ENCODE measurements at places on chromosomes 16 and 17.

GRCh38 chr17:80422981-80423380, 8.0 kb downstream of the ENDOV start:
- DNase-seq = no peak

- DNase-seq = no peak
These were observed 59.6 kb upstream of the CIBAR2 start for GRCh38 chr16:85171759-85172454.

GRCh38 chr16:83343935-83344366, 463.8 kb upstream of the HSBP1 start:
- DNase-seq = no peak

DNA sequence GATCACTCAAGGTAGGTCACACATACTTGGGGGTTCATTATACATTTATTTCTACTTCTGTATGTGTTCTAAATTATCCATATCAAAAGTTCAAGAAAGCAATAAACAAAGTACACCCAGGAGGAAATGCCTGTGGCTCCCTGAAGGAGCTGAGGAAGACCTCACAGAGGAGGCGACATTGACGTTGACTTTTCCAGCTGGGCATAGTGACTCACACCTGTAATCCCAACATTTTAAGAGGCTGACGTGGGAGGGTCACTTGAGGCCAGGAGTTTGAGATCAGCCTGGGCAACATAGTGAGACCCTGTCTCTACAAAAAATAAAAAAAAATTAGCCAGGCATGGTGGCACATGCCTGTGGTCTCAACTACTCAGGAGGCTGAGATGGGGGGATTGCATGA, 16.3 kb downstream of the ITGAD start:
- DNase-seq = no peak

GRCh38 chr16:53057658-53058057, 2.9 kb downstream of the CHD9 start:
- no peak for DNase-seq

GRCh38 chr17:49582789-49583188, 7.1 kb downstream of the NXPH3 start:
- no peak for DNase-seq
